ENCODE measurements at places on chromosomes 7 and 10.

DNA sequence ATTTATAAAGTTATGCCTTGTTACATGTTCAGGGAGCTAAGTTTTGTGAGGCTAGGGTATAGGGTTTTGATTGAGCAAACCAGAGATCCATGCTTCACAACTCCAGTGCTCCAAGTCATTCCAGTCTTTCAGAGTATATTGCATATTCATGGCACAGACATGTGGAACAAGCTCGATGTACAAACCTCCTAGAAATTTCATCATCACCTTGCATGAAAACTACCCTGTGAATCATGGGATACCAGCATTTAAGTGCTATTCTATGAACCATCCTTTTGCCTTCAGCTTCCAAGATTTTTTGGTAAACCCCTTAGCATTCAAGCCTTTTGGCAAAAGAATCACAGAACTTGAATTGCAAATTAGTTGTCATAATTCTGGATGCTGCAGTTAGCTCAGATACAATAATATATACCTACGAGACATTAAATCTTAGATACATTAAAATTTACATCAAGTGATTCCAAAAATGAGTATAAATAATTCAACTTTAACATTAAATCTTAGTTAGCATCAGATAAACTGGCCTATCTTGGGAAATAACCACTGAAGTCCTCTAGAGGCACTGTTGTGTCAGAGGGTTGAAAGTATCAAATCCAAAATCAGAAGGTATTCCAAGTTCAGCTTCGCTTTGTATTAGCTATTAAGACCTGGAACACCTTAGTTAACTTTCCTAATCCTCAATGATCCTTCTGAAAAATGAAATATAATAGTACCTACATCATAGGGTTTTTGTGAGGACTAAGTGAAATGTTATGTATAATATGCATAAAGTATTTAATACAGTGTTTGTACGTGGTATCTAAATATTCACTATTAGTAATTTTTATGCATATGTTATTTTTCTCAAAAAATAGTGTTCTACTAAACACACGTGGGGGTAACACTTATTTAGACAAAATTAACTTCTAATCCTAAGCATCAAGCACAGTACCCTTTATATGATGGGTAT, 55.5 kb upstream of the CABCOCO1 start:
- no peak for DNase-seq

GRCh38 chr7:4699841-4700240, 17.7 kb downstream of the FOXK1 start:
- DNase-seq = no peak

DNA sequence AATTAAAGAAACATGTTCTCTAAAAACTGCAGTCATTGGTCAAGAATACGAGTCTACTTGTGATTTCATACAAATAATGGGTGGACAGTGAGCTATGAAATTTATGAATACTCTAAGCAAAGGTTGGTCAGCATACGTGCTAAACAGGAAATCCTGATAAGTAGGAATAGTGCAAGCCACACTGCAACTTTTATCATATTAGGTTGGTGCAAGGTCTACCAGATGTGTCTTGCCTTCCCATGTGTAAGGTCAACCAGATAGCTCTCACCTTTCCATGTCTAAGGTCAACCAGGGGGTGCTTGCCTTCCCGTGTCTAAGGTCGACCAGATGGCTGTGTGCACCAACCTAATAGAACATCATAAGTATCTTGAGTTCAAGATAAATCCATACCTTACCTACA, 2.0 kb upstream of the ITGB1 start:
- DNase-seq = no peak

DNA sequence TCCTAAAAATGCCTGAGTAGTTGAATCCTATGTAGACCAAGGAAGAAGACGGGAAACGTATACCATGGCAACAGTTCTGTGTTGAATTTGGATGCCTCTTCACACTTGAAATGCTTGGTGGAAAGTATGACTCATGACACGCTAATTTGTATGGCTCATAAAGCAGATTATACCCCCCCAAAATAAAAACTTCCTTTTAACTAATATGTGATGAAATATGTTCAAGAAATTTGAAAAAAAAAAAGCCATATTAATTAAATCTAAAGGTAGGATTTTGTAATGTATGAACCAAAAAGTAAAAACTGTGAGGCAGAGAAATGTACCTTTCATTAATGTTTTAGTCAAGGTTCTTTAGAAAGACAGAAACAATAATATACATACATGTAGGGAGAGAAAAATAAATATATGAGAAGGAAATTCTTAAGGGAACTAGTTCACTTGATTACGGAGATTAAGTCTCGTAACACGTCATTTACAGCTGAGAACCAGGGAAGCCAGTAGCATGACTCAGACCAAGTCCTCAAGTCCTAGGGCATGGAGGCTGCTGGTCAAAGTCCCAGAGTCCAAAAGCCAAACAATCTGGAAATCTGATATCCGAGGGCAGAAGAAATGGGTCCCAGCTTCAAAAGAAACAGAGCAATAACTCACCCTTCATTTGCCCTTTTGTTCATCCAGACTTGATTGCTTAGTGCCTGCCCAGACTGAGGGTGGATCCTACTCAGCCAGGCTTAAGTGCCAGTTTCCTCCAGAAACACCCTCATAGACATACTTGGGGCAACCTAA, 485.1 kb downstream of the SEMA3D start:
- peak; percentile 67 for DNase-seq

- DNase-seq = no peak
Observed at GRCh38 chr10:129366450-129366849, 100.6 kb upstream of the MGMT start.

DNA sequence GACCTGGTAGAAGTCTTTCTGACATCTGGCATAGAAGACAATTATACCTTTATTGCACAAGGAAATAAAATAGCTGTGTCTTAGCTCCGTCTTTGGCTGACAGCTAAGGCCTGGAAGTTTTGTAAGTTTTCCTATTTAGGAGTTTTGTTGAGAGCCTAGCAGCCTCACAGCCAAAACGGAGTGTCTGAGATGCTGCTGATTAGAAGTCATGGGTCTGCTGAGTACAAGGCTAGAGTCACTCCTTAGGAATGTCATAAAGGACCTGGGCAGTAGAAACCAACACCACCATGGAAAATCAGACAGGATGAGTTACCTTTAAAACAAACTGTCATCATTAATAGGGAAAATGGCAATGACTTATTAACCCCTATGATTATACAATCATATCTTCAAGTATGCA, 442.5 kb downstream of the KCNMA1 start:
- DNase-seq = peak; percentile 15

- DNase-seq = no peak
Observed at GRCh38 chr7:103593691-103594090, 147.7 kb upstream of the SLC26A5 start.

DNA sequence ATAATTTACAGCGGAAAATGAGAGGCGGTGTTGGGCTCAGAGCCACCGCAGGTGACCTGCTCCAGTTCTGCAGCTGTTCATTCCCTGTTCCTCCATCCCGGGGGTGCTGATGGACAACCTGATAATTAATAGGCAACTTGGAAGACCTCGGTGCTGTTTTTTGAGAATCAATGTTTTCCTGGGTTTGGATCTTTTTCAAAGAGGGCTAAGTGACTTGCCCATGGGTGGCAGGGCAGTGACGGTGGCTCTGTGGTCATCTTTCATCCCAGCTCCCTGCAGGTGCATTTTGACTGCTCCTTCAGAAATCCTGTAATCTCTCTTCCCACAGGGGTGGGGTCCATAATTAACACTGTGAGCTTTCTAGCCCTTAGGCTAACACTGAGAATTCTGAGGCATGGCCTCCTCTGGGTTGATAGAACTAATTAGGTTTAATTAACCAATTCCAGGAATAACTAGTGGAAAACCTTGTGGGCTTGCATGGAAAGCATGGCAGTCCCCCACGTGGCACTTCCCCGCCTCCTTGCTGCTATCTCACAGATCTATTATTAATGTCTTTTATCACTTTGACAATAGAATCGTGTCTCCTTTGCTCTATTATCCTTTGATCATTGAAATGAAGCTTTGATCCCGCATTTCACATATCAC, 217.9 kb downstream of the GLRX3 start:
- DNase-seq = no peak

GRCh38 chr7:1422512-1423263, 36.6 kb downstream of the MICALL2 start:
- DNase-seq = peak; percentile 57

- no peak for DNase-seq
Observed at GRCh38 chr7:54802841-54803240, 43.8 kb upstream of the SEC61G start.

- peak; percentile 48 for DNase-seq
Observed at GRCh38 chr7:51613911-51614357, 297.3 kb upstream of the COBL start.

DNA sequence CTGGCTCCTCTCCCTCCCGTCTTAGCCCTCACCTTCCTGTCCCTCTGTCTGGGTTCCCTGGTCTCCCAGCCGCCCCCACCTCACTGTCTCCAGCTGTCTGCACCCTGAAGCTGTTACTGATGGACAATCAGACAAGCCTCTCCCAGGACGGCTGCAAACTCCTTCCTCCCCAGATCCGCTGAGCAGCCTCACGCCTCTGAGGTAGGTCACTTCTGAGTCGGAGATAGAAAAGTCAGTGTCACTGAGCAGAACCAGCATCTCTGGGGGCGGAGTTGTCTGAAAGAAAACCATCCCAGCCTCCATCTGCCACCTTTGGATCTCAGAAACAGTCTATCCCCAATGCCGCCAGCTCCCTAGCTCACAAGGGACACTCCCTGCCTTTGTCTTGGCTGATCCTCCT, 27.4 kb downstream of the FAM241B start:
- DNase-seq = no peak
